ENCODE measurements at places on chromosomes 1 and 21. TPM values are rescaled to one million over a fixed set of nuclear protein-coding genes. Genes with fewer than 3 reads are reported as not detected.
A peak's percentile ranks its signal among the peaks of the same experiment; 100 is the strongest.

GRCh38 chr1:113194846-113195830, 122.1 kb downstream of the LRIG2 start:
- no peak for DNase-seq

Gene GALE
- total RNA-seq: 30.6 TPM

Gene SMCP
- total RNA-seq: not detected

- peak; percentile 90 for DNase-seq
Measured at GRCh38 chr1:35851132-35851869, 31.7 kb upstream of the AGO1 start.

- DNase-seq: no peak
Measured at GRCh38 chr1:86137436-86137835, 19.1 kb downstream of the COL24A1 start.

- DNase-seq: no peak
Measured at GRCh38 chr1:230713547-230713914, 391 bp downstream of the AGT start.

Data from tongue (tissue), 3 donors.